ENCODE measurements at places on chromosomes 12 and 14. TPM values are rescaled to one million over a fixed set of nuclear protein-coding genes. Genes with fewer than 3 reads are reported as not detected.

The FZD10 gene
- not detected for total RNA-seq

The ZNF26 gene
- 7.0 TPM for total RNA-seq

The PHLDA1 gene
- 48.9 TPM for total RNA-seq

The LMO3 gene
- 0.17 TPM for total RNA-seq

The MIP gene
- not detected for total RNA-seq

The MYH6 gene
- total RNA-seq, result not detected

The KERA gene
- total RNA-seq, result not detected

The ANAPC5 gene
- 78.0 TPM for total RNA-seq

The SIX6 gene
- not detected for total RNA-seq

The PIK3C2G gene
- total RNA-seq, result not detected

The DHRS2 gene
- total RNA-seq, result 0.51 TPM

The TPPP2 gene
- total RNA-seq, result not detected

- peaks cover 34% of the 10 kb centered on the region for H3K4me1 ChIP-seq
- no peak for DNase-seq
- H3K27me3 ChIP-seq, result peaks cover 22% of the 10 kb centered on the region
- no peak overlapping the region for H3K27ac ChIP-seq
Observed at GRCh38 chr14:75558440-75558839, 20.0 kb upstream of the FLVCR2 start.

DNA sequence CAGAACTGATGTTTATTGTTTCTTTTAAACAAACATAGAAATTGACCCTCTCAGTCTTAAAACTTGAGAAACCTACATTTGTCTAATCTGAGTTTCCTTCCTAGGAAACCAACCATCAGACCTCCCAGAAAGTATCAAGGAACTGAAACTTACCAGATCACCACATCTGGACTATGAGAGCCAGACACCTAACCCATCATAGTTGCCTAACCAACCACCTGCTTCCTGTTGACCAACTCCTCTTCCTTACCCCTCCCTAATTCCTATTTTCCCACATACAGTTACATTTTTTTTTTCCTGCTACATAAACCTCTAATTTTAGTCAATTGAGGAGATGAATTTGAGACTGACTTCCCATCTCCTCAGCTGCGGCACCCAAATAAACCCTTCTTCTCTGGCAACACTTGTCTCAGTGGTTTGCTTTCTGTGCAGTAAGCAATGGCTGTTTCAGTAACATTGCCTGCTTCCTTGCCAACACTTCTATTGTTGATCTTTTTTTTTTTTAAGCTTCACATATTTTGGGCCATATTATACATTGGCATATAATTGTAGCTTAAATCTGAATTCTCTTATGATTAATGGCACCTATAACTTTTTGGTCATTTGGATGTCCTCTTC, 34.3 kb downstream of the KLRD1 start:
- peaks cover 41% of the 10 kb centered on the region for H3K4me1 ChIP-seq
- H3K27me3 ChIP-seq, result no peaks in the 10 kb centered on the region
- H3K36me3 ChIP-seq, result 0 out of 2 replicates have a peak, but pooled peaks cover under 1% of the 10 kb centered on the region
- no peak overlapping the region for H3K27ac ChIP-seq
- H3K4me3 ChIP-seq, result no peak overlapping the region
- no peak for DNase-seq

DNA sequence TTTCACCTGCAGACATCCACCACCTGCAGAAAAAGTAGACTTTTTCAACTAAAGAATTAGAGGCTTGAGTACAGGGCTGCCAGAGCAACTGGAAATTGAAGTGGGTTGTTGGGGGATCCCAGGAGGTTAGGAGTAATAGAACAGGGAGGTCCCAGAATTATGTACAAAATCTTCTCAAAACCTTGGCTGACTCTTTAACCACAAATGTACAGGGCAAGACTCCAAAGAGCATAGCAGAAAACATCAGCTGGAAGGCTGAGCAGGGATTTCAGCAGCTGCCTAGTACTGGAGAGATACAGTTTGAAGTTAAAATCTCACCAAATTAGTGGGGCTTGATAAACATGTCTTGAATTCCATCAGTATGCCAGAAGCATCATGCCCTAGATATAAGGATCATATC, 191.6 kb downstream of the CRADD start:
- H3K36me3 ChIP-seq, result peaks cover 64% of the 10 kb centered on the region
- H3K27me3 ChIP-seq, result peaks cover 2% of the 10 kb centered on the region
- H3K4me1 ChIP-seq, result peaks cover 11% of the 10 kb centered on the region
- H3K4me3 ChIP-seq, result no peak overlapping the region
- no peak for DNase-seq

GRCh38 chr14:35429951-35430350, 25.4 kb upstream of the NFKBIA start:
- H3K4me1 ChIP-seq, result peaks cover 13% of the 10 kb centered on the region
- H3K27ac ChIP-seq, result no peak overlapping the region
- H3K27me3 ChIP-seq, result no peaks in the 10 kb centered on the region
- H3K4me3 ChIP-seq, result peak overlapping the region; percentile 27
- no peaks in the 10 kb centered on the region for H3K36me3 ChIP-seq
- DNase-seq, result no peak

DNA sequence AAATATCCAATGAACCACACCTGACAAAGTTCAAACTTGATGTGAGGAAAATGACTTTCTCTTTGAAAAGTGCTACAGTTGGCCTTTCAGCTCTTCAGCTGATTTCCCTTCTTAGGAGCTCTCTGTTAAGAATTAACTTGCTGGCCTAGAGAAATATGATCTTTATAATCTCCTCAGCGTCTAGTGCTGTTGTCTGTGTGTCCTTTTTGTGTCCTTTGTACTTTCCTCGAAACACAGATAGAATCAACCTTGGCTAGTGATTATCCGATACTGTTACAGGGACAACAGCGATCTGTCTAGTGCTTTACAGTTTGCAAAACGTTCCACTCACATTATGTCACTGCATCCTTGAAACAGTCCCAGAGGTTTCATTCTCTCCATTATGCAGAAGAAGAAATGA, 162.8 kb upstream of the RMST start:
- H3K4me1 ChIP-seq, result no peaks in the 10 kb centered on the region
- H3K27ac ChIP-seq, result no peak overlapping the region
- H3K36me3 ChIP-seq, result no peaks in the 10 kb centered on the region
- H3K4me3 ChIP-seq, result no peak overlapping the region
- no peaks in the 10 kb centered on the region for H3K27me3 ChIP-seq
- DNase-seq, result no peak

- peaks cover 30% of the 10 kb centered on the region for H3K36me3 ChIP-seq
- peaks cover 96% of the 10 kb centered on the region for H3K4me1 ChIP-seq
- peak overlapping the region; percentile 97 for H3K27ac ChIP-seq
- DNase-seq, result peak; percentile 91
- H3K4me3 ChIP-seq, result peak overlapping the region; percentile 77
Observed at GRCh38 chr12:93776581-93777018, 99.4 kb downstream of the CRADD start.

- no peak overlapping the region for H3K4me3 ChIP-seq
- H3K36me3 ChIP-seq, result no peaks in the 10 kb centered on the region
- H3K4me1 ChIP-seq, result no peaks in the 10 kb centered on the region
- no peak overlapping the region for H3K27ac ChIP-seq
- no peaks in the 10 kb centered on the region for H3K27me3 ChIP-seq
Observed at GRCh38 chr14:41636492-41637392, 30.1 kb downstream of the LRFN5 start.

GRCh38 chr14:77033622-77034589, 5.4 kb upstream of the IRF2BPL start:
- H3K4me3 ChIP-seq, result peak overlapping the region; percentile 92
- peaks cover 7% of the 10 kb centered on the region for H3K27me3 ChIP-seq
- H3K4me1 ChIP-seq, result peaks cover 71% of the 10 kb centered on the region
- peak; percentile 62 for DNase-seq
- no peaks in the 10 kb centered on the region for H3K36me3 ChIP-seq

DNA sequence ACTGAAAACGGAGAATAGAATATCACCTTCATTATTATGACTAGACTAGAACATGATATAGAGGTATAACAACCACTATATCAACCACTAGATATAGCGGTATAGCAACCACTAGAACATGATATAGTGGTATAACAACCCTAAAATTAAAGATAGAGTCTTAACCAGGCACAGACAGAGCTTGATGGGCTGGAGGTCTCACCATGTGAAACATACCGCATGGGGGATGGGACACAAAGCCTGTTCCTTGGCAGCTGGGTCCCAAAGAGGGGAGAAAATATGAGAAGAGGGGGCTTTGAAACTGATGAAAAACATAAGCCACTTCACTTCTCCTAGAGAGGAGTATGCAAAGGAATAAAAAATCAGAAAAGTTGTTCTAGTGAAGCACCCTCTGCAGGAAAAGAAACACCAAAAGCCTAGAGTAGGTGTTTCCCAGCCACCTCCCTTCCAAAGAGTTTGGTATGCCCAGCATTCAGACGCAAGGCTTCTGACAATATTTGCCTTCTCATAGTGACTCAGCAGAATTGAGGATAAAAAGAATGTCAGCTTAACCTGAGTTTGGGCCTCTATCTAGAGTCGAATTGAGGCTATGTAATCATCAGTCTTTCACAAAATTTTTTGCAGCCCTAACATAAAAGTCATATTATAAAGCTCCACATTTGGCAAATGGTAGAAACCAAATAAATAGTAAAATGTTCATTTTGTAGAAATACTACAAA, 316.4 kb downstream of the NOVA1 start:
- peak overlapping the region; percentile 90 for H3K27ac ChIP-seq
- H3K27me3 ChIP-seq, result no peaks in the 10 kb centered on the region
- no peaks in the 10 kb centered on the region for H3K36me3 ChIP-seq
- peaks cover 50% of the 10 kb centered on the region for H3K4me1 ChIP-seq

DNA sequence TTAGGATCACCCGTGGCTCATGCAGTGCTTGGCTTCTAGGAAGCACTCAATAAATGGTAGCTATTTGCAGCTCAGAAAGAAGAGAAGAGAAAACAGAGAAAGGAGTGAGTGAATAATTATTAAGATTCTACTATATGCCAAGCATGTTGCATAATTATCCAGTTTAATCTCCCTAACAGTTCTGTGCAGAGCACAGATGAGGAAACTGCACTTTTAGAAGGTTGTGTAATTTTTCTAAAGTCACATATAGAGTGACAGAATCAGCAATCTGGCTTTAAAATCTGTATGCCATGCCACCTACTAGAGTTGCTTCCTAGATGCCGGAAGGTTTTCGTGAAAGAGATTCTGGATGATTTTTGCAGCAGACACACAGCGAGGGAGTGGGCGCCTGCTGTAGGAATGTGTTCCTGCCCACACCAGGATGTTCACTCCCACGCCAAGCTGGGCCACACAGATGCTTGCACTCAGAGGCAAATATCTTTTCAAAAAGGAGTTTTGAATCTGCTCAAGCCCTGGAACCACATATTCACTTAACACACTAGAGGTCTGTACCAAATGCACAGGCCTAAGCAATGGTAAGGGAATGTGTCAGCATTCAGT, 50.2 kb upstream of the SMCO2 start:
- H3K27me3 ChIP-seq, result no peaks in the 10 kb centered on the region
- no peaks in the 10 kb centered on the region for H3K4me1 ChIP-seq
- peaks cover 1% of the 10 kb centered on the region for H3K36me3 ChIP-seq

DNA sequence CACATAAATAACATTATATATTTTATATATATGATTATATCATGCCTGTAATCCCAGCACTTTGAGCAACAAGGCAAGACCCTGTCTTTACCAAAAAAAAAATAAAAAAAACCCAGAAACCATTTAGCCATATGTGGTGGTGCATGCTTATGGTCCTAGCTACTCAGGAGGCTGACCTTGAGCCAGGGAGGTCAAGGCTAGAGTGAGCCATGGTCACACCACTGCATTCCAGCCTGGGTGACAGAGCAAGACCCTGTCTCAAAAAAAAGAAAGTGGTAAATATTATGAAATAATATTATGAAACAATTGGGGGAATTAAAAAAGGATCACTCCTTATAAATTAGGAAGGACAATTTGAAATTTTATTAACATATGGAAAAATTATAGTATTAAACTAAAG, 16.0 kb downstream of the RAD51B start:
- DNase-seq, result no peak
- no peaks in the 10 kb centered on the region for H3K4me1 ChIP-seq
- H3K36me3 ChIP-seq, result no peaks in the 10 kb centered on the region
- H3K27me3 ChIP-seq, result no peaks in the 10 kb centered on the region
- H3K27ac ChIP-seq, result no peak overlapping the region

DNA sequence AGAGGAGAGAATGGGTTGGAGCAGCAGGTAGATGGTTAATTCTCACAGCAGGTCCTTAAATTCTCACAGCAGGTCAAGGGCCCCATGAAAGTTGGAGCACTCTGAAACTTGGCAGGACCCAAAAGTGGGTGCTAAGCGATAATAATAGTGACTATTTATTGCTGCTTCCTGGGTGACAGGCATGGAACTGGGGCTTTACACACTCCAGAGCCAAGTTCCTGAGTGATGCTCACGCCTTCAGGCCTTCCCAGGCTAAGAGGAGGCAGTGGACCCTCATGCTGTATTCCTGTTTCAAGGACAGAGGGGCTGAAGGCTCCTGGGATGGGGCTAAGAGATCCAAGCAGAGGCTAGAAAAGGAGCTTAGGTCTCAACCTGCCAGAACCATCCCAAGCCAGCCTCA, 180.9 kb upstream of the VASH1 start:
- no peak overlapping the region for H3K27ac ChIP-seq
- peaks cover 16% of the 10 kb centered on the region for H3K27me3 ChIP-seq
- 0 out of 2 replicates have a peak, but pooled peaks cover 5% of the 10 kb centered on the region for H3K4me1 ChIP-seq
- no peaks in the 10 kb centered on the region for H3K36me3 ChIP-seq
- DNase-seq, result no peak

DNA sequence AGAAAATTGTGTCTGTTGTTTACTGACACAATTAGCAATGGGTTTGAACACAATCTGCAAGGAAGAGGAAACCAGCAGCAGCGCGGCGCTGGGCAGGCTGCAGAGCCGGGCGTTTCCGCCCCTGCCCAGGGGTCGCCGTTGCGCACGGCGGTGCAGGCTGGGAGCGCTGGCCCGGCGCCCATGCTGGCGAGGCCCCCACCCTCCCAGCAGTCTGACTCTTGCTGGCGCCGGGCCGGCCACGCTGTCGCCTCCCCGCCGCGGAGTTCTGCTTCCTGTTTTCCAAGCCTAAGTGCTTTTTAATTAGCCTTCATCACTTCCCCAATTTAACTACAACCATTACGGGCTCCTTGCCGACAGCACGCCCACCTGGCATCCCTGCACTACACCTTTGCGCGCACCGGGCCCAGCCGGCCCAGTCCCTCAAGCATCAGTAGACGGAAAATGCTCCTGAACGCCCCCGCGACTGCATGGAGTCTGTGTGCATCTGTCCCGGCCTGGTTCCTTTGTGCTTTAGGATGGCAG, 212.1 kb downstream of the GXYLT1 start:
- 0 out of 2 replicates have a peak, but pooled peaks cover 2% of the 10 kb centered on the region for H3K27me3 ChIP-seq
- H3K4me3 ChIP-seq, result peak overlapping the region; percentile 81
- DNase-seq, result no peak

- H3K27ac ChIP-seq, result no peak overlapping the region
- H3K4me1 ChIP-seq, result no peaks in the 10 kb centered on the region
- DNase-seq, result no peak
Observed at GRCh38 chr14:69841656-69842055, 37.6 kb upstream of the SMOC1 start.

DNA sequence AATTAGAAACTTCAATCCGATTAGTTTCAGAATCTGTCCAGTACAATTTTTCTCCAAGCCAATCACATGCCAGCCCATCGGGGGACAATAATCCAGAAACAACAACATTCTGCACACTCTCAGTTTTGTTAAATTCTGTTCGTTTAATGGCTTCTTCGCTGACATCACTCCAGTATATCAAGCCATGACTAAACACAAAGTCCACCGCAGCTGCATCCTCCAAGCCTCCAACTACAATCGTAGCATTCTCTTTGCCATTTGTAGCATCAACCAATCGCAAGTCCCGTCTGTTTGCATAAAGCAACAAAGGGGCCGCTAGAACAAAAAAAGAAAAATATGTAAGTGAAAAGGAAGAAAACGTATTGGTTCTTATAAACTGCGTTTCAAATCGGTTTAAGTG, 22.5 kb downstream of the LRP6 start:
- H3K36me3 ChIP-seq, result peaks cover 8% of the 10 kb centered on the region
- H3K4me1 ChIP-seq, result peaks cover 40% of the 10 kb centered on the region
- no peak for DNase-seq
- H3K4me3 ChIP-seq, result no peak overlapping the region
- H3K27me3 ChIP-seq, result no peaks in the 10 kb centered on the region
- H3K27ac ChIP-seq, result no peak overlapping the region
